ENCODE measurements at places on chromosomes 2 and 18. TPM values are rescaled to one million over a fixed set of nuclear protein-coding genes. Genes with fewer than 3 reads are reported as not detected.

The ACOXL gene
- total RNA-seq = not detected

- no peak for DNase-seq
These were observed 156.7 kb downstream of the TPO start for GRCh38 chr2:1569879-1570450.

DNA sequence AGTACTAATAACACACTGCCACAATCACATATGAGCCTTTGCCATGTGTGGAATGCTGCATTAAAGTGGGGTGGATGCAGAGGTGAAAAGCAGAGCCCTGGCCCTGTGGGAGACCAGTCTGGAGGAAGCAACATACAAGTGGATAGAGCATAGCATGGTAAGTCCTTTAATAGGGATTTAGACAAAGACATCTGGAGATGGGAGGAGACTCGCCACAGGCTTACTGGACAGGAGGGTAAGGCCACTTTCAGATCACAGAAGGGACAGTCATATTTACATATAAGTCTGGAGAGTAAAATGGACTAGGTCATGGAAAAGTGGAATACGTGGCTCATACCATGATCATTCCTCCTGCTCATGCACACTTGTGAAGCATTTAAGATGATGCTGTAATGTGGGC lies 84.3 kb downstream of the PPP1R1C start:
- no peak for DNase-seq

The ECEL1 gene
- total RNA-seq = not detected

DNA sequence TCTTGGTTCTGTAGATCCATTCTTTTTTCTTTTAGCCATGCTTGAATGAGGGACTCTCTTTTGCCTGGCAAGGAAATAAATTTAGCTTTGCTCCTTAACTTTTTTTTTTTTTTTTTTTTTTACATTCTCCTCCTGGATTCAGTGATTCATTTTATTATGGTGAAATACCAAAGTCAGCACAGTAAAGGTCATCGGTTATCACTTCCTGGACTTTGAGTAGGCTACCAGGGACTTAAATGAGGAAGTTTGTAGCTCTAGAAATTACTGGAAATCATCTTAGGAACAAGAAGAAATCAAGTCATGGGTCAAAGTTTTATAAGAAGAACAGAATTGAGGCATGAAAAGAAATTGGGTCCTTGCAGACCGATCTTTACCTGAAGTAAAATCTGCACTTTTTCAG lies 75.0 kb downstream of the SOCS6 start:
- no peak for DNase-seq

The CCDC138 gene
- 1.00 TPM for total RNA-seq

The KCNE4 gene
- total RNA-seq = 3.2 TPM

The DCDC2C gene
- not detected for total RNA-seq

GRCh38 chr2:60867848-60868247 lies 13.5 kb upstream of the REL start:
- DNase-seq = no peak

The PIGN gene
- total RNA-seq = 14.6 TPM

DNA sequence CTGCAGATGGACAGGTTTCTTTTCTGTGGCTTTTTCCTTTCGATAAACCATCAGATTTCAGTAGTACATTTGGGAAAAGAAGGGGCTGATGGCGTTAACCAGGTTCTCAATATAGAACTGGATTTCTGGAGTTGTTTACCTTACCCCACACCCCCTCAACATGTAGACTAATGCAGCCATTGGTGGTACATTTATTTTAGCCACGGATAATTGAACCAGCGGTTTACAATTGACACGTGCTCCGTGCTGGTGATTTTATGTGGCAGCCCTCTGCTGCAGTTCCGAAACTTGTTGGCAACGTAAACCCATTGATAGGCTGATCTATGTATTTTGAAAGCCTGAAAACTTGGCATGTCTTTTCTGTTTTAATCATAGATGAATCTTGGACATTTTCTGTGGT lies 5.4 kb downstream of the SOX11 start:
- no peak for DNase-seq

DNA sequence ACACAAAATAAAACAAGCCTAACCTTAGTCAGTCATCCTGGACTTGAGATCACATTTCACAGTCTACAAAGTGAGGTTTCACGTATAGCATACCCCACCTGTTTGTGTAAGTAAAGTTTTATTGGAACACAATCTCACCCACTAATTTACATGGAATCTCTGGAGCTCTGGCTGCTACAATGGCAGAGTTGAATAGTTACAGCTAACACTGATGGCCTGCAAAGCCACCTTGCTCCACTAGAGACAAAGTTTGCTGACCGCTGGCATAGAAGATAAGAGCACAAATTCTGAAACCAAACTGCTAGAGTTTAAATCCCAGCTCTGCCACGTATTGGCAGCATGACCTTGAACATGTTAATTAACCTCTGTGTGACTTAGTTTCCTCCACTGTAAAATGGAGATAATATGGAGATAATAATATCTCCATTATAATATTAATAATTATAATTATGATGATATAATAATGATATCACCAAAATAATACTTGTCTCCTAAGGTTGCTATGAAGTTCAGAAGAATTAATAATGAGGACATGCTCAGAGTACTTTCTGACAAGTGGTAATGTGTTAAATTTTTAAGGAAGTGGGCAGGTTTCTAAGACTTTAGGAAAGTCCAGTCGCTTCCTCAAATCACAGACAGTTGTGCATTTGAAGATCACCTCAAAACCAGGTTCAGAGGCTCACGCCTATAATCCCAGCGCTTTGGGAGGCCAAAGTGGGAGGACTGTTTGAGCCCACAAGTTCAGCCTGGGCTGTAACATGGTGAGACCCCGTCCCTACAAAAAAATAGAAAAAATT lies 204.6 kb downstream of the SH3RF3 start:
- DNase-seq = no peak

The VWA3B gene
- 0.32 TPM for total RNA-seq

- no peak for DNase-seq
These were observed 30.3 kb upstream of the TAF1B start for GRCh38 chr2:9812945-9813311.

GRCh38 chr2:145290986-145291385 lies 771.1 kb upstream of the ZEB2 start:
- DNase-seq = no peak

- no peak for DNase-seq
These were observed 231.7 kb downstream of the KLHL29 start for GRCh38 chr2:23616630-23617029.

DNA sequence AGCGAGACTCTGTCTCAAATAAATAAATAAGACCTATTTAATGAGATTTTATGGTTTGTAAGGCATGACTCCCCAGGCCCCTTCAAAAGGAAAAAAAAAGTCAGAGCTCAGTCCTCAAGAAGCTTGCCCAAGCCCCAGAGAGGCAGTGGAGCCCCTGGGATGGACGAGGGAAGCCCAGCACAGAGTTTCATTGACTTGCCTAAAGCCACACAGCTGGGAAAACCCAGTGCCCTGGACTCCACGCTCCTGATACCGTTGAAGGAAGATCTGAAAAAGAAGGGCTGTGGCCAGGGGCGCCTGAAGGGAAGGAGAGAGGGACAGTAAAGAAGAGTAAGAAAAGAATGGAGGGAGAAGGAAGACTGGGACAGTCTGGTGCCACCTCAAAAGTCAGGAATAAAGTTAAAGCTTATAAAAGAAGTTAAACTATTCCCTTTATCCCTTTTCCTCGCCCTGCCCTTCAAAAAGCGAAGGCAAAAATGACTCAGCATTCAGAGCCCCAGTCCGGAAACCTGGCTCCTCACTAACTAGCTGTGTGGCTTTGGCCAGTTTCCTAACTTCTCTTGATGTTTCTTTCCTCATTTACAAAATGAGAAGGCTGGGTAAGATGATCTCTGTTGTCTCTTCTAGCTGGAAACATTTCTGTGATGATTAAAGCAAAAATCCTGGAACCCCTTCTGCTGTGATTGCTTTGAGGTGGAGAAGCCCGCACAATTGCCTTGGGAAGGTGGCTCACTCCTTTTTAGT lies 46.7 kb downstream of the LYPD1 start:
- no peak for DNase-seq

DNA sequence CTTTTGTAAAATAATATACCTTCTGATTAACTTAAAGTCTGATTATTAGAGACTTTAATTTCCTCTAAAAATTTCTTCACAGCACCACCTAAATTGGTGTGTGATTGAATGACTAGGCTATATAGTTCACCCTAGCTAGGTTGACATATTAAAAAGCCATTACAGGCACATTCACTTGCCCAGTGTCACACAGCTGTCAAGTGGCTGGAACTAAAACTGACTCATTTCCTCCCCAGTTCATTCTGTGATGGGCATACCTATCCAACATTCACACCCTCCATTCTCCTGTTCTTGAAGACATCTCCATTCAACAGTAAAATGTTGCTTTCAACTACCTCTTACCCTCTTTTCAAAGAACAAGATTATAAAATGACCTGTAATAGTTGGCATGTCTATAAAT lies 334.5 kb downstream of the ARHGAP15 start:
- DNase-seq = no peak

The SMYD1 gene
- 468 TPM for total RNA-seq

- DNase-seq = no peak
These were observed 50.1 kb upstream of the HAAO start for GRCh38 chr2:42842466-42842865.

The FAM237A gene
- total RNA-seq = not detected

The AFF3 gene
- total RNA-seq = 7.6 TPM

- DNase-seq = no peak
These were observed 13.1 kb upstream of the GPR17 start for GRCh38 chr2:127632592-127633489.

DNA sequence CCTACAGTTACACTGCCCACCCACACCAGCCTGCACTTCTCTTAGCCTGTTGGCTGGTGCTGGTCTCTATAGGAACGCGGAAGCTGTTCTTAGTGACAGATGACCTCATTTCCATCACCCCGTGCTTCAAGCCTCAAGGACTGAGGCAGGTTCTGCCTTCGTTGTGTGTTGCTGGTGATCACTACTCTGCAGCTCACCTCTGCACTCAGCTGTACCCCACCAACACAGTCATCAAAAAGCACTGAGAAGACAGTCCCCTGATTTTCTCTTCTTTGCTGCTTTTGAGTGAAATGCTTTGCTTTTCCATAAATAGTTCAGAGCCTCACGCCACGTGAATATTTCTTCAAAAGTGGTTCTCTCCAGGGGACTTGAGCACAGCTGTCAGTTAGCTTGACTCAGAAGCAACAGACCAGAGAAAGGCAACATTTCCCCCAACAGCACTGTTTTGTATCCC lies 225.7 kb upstream of the CCDC150 start:
- DNase-seq = no peak

Measured in Right ventricle myocardium superior (tissue), 1 donor.